ENCODE measurements at places on chromosomes 2 and 18.

- no peak for DNase-seq
Observed at GRCh38 chr2:127763776-127764175, 47.2 kb downstream of the WDR33 start.

GRCh38 chr2:34121076-34121475 lies 522.0 kb upstream of the FAM98A start:
- no peak for DNase-seq

DNA sequence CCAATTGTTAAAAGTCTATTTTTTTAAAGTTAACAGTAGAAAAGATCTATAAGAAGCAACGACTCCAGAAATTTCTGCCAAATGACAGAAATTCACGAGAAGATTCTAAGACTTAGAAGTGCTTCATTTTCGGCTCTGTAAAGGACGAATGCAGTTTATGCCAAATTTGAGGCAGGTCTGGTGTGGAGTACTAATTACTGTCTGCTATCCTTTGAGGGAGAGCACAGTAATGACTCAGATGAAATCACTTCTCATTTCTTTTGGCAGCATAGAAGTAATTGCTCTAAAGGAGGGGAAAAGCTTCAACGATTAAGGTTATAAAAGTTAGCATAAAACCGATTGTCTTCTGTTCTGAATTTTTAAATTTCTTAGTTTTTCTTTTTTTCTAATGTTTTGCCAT lies 11.4 kb downstream of the G6PC2 start:
- no peak for DNase-seq

GRCh38 chr2:161873707-161874106 lies 200.3 kb downstream of the DPP4 start:
- no peak for DNase-seq

GRCh38 chr2:25044990-25045389 lies 3.1 kb downstream of the EFR3B start:
- DNase-seq = no peak

DNA sequence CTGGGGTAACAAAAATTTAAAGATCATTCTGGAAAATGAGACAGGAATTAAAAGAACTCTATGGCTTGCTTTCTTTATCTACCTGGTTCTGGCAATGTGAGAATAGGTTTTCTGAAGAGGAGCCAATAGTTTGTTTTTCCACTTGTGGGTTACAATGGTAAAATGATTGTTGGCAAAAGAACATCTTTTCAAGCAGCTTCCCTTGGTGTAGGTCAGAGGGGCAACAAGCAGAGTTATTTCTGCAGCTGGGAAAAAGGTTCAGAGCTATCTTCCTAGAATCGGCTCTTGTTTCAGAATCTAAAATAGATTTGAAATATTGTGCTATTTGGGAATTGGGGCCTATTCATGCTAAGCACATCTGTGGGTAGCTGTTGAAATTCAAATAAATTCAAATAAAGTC lies 11.5 kb upstream of the TSPYL6 start:
- no peak for DNase-seq

- no peak for DNase-seq
Observed at GRCh38 chr2:61411109-61411508, 59.8 kb downstream of the USP34 start.

- DNase-seq = no peak
Observed at GRCh38 chr2:33526132-33526531, 49.7 kb downstream of the RASGRP3 start.

- no peak for DNase-seq
Observed at GRCh38 chr2:8522687-8523086, 159.2 kb upstream of the ID2 start.

- DNase-seq = no peak
Observed at GRCh38 chr18:48715711-48716361, 177.0 kb downstream of the CTIF start.

- no peak for DNase-seq
Observed at GRCh38 chr2:173347305-173348168, 7.1 kb upstream of the CDCA7 start.

DNA sequence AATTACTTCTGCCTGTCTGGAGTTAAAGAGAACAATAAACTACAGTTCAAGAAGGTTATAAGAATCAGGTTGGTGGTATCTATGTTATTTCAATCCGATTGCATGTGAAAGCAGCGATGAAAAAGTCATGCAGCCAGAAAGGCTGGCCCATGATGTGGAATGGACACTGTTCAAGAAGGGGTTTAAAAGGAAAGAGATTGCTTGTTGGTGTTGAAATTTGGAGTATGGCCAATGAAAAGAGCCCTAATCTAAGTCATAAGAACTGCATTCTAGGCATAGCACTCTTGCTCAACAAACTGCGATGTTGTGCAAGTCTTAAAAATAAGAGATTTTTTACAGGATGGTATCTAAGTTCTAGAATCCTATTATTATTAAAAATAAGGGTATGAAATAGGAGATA lies 61.3 kb downstream of the EFEMP1 start:
- DNase-seq = no peak

- no peak for DNase-seq
Observed at GRCh38 chr2:30382162-30382783, 64.8 kb upstream of the LCLAT1 start.

DNA sequence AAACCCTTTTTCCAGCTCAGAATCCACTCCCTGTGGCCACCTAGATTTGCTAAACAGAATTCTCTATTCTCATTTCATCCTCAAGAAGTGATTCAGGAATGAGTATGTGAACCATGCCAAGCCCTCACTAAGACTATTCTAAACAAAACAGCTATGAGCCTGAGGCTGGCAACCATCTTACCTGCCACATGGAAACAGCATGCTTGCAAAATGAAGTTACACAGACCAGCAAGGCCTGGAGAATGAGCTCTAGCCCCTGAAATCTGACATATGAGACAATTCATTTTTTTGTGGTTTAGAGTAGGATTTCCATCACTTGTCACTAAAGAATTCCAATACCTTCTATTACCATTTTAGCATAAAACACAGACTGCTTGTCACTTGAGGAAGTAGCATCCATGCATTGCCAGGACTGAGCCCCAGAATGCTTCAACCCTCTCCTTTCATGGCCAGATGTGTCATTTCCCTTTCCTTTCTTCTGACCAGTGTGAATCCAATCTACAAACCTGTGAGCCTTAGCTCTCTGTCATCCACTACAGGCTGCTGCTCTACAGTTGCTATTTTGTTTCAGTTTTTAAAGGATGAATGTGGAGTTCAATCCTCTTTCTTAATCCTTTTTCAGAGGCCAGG lies 744.3 kb upstream of the ACVR2A start:
- no peak for DNase-seq

GRCh38 chr2:154374416-154374815 lies 324.1 kb upstream of the KCNJ3 start:
- no peak for DNase-seq

- no peak for DNase-seq
Observed at GRCh38 chr18:75124551-75124950, 84.4 kb downstream of the PTGR3 start.

DNA sequence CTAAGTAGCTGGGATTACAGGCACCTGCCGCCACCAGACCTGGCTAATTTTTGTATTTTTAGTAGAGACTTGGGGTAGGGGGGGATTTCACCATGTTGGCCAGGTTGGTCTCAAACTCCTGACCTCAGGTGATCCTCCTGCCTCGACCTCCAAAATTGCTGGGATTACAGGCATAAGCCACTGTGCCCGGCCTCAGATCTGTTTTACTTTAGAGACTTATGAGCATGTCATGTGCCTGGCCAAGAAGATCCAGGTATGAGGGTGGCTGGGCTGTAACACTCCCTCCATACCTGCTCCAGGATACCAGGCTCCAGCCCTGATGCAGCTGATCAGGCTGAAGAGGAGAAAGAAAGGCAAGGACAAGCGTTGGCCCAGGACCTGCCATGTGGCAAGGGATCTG lies 125.0 kb downstream of the LPIN1 start:
- no peak for DNase-seq

Measured in activated CD4-positive, alpha-beta T cell treated with anti-CD3 and anti-CD28 coated beads, Interleukin-2, amount 50 U/mL, for 24 hours (primary cell).